ENCODE measurements at places on chromosomes 3 and 15.

DNA sequence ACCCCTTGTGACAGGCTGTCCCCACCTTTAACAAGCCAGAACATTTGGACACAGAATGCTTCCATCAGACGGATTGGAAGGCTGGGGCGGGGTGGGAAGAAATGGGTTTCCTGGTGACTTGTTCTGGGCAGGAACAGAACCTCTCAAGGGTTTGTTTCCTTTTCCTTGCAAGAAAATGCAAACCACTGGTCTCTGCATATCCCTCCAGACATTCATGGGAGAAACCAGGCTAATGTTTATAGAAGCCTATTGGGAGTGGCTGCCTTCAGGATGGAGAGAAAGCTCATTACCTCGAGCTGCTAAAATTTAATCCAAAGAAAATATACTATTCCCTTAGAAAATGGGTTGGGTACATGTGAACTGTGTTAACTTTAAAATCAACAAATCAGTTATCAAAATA, 21.9 kb downstream of the MINAR1 start:
- no peak for DNase-seq

DNA sequence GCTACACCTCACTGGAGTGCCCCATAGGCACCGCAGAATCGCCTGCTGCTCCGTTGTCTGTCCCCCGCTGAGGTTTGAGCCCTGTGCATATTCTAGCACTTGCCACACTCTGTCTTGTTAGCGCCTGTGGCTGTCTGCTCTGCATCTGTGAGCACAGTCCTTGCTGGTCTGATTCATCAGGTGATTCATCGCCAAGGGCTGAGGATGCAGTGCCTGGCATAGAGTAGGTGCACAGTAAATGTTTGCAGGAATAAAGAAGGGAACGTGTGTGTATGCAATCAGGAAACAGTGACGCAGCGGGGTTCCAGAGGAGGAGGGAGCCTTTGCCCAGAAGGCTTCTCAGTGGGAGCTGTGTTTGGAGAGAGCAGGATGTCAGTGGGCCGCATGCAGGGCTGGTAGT, 124.0 kb upstream of the PLXNA1 start:
- peak; percentile 93 for DNase-seq

- no peak for DNase-seq
Observed at GRCh38 chr3:154932633-154933032, 147.5 kb upstream of the MME start.

- DNase-seq = no peak
Observed at GRCh38 chr15:70834999-70835398, 19.0 kb downstream of the LARP6 start.

DNA sequence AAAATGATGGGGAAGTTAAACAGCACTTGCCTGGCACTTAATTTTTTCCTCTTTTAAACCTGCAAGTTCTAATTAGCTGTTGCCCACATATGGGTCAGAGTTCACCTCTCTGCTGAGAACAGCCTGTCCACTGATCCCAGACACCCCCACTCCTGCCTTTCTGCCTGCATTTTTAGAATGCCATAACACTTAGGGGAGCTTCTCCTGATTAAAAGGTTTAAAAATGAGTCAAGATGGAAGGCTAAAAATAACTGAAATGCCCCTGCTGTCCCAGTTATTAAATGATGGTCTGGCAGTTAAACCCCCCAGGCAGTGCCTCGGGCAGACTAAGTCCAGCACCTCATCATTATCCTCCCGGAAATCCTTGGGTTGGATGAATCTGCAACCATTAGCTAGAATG, 913.6 kb upstream of the ARPP21 start:
- DNase-seq = no peak

DNA sequence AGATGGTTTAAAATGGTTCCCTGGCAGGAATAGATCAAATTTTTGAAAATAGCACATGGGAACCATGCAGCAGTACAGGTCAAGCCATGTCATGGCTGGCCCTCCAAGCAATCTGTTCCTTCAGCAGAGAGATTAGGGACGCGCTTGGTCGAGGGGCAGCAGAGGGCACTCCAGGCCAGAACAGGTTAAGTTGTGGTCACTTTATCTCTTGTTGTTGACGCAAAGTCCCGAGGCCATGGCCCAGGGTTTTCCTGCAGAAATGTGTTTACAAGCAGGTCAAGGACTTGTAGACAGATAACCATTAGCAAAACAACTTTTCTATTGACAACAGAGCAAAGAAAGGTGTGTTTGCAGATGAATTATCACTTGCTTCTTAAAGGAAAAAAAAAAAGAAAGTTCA, 570.0 kb upstream of the NR2F2 start:
- DNase-seq = no peak

GRCh38 chr15:53331328-53332190, 427.9 kb downstream of the WDR72 start:
- DNase-seq = no peak

GRCh38 chr3:71228156-71228866, 355.2 kb downstream of the FOXP1 start:
- DNase-seq = no peak

- DNase-seq = peak; percentile 91
Observed at GRCh38 chr15:67967871-67968431, 86.2 kb upstream of the PIAS1 start.

DNA sequence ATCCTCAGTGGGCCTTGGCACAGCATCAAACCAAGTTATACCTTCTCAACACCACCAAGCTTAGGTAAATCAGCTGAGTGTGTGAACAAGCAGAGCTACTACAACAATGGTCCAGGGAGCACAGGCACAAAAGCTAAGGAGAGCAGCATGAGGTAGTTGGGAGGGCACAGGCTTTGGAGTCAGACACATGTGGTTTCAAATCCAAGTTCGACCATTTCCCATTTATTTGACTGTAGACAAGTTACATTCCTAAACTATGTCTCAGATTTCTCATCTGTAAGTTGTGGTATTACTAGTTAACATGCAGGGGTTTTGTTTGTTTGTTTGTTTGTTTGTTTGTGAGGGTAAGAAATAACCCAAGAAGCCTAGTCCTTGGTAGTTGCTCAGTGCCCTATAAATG, 46.9 kb downstream of the MLH1 start:
- no peak for DNase-seq

DNA sequence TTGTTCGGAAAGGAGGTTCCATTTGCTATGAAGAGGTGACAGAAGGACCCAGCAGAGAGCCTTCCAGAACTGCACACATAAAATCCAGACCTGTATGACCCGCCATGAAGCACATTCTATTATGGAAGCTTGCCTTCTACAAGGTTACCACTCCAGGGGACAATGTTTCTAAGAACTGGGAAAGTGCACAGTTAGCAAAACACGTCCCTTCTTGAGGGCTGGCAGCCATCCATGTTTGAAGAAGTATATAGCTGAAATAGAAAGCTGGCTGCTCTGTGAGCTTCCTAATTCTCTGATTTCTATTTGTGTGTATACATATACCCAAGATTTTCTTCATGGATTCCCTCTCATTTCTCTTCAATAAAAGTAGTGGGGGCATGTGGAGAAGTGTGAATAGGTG, 74.6 kb downstream of the CNTN3 start:
- no peak for DNase-seq

All from urothelium cell line (cell line).